ENCODE measurements at places on chromosomes 7 and 10. TPM values are rescaled to one million over a fixed set of nuclear protein-coding genes. Genes with fewer than 3 reads are reported as not detected.

ZNF248 gene
- total RNA-seq = 18.2 TPM

LIPN gene
- not detected for total RNA-seq

FANK1 gene
- total RNA-seq = not detected

DNA sequence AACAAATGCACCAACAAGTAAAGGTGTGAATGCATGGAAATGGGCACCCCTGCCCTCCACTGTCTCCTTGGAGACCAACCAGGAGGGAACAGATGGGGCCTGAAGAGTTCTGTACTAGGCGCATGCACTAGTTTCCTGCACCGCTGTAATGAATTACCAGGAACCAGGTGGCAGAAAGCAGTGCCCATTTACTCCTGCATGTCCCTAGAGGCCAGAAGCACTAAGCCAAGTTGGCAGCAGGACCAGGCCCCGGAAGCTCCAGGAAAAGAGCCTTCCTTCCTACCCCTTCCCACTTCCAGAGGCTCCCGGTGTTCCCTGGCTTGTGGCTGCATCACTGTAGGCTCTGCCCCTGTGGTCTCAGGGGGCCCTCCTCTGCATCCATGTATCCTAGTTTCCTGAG lies 237.5 kb upstream of the PPP2R2D start:
- no peaks in the 10 kb centered on the region for H3K36me3 ChIP-seq
- DNase-seq = no peak
- no peak overlapping the region for H3K4me3 ChIP-seq
- no peak overlapping the region for H3K27ac ChIP-seq
- no peaks in the 10 kb centered on the region for H3K4me1 ChIP-seq
- no peaks in the 10 kb centered on the region for H3K27me3 ChIP-seq

- H3K27me3 ChIP-seq = no peaks in the 10 kb centered on the region
- no peaks in the 10 kb centered on the region for H3K36me3 ChIP-seq
- peak; percentile 22 for DNase-seq
- H3K27ac ChIP-seq = no peak overlapping the region
- peaks cover 9% of the 10 kb centered on the region for H3K4me1 ChIP-seq
Observed at GRCh38 chr7:12294701-12295100, 83.6 kb downstream of the TMEM106B start.

GRCh38 chr10:76301950-76302349 lies 870.5 kb downstream of the LRMDA start:
- no peaks in the 10 kb centered on the region for H3K4me1 ChIP-seq
- H3K36me3 ChIP-seq = no peaks in the 10 kb centered on the region
- H3K27ac ChIP-seq = no peak overlapping the region
- no peak overlapping the region for H3K4me3 ChIP-seq

- H3K4me1 ChIP-seq = peaks cover 19% of the 10 kb centered on the region
- H3K36me3 ChIP-seq = no peaks in the 10 kb centered on the region
- peaks cover 9% of the 10 kb centered on the region for H3K27me3 ChIP-seq
- H3K4me3 ChIP-seq = no peak overlapping the region
- no peak overlapping the region for H3K27ac ChIP-seq
- DNase-seq = no peak
Observed at GRCh38 chr7:100163006-100163531, 4.5 kb upstream of the TRAPPC14 start.

DNA sequence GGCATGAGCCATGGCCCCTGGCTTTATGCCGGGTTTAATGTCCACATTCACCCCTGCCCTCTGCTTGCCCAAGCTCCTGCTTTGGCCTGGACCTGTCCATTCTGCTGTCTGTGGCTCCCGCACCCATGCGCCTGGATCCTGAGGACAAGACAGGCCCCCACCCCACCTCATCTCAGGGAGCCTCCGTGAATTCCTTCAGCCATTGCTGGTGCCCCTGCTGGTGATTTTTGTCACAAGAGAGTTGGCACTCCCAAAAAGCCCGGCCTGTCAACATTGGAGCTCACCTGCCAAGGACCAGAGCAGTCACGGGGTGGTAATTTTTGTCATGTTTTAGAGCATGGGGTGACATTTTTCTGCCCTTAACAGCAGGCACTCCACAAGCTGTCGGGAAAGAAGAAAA lies 127.5 kb upstream of the PLXNA4 start:
- DNase-seq = no peak
- no peaks in the 10 kb centered on the region for H3K4me1 ChIP-seq
- no peak overlapping the region for H3K4me3 ChIP-seq
- H3K27me3 ChIP-seq = no peaks in the 10 kb centered on the region
- no peak overlapping the region for H3K27ac ChIP-seq

- H3K4me1 ChIP-seq = no peaks in the 10 kb centered on the region
- H3K27ac ChIP-seq = no peak overlapping the region
- H3K27me3 ChIP-seq = no peaks in the 10 kb centered on the region
- DNase-seq = no peak
Observed at GRCh38 chr7:84025332-84025927, 169.2 kb downstream of the SEMA3A start.

DNA sequence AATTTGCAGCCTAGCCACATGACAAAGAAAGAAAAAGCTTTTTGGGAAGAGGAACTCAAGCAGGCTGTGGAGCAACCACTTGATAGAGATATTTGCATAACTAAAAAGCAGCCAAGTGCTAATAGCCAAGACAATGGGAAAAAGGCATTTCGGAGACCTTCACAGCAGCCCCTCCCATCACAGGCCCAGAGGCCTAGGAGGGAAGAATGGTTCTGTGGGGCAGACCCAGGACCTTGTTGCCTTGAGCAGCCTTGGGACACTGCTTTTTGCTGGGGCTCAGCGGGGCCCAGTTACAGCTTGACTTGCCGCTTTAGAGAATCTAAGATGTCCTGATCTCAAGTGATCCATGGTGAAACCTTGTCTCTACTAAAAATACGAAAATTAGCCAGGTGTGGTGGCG lies 38.5 kb downstream of the FAM149B1 start:
- no peak overlapping the region for H3K4me3 ChIP-seq
- DNase-seq = no peak
- no peak overlapping the region for H3K27ac ChIP-seq
- no peaks in the 10 kb centered on the region for H3K27me3 ChIP-seq

DNA sequence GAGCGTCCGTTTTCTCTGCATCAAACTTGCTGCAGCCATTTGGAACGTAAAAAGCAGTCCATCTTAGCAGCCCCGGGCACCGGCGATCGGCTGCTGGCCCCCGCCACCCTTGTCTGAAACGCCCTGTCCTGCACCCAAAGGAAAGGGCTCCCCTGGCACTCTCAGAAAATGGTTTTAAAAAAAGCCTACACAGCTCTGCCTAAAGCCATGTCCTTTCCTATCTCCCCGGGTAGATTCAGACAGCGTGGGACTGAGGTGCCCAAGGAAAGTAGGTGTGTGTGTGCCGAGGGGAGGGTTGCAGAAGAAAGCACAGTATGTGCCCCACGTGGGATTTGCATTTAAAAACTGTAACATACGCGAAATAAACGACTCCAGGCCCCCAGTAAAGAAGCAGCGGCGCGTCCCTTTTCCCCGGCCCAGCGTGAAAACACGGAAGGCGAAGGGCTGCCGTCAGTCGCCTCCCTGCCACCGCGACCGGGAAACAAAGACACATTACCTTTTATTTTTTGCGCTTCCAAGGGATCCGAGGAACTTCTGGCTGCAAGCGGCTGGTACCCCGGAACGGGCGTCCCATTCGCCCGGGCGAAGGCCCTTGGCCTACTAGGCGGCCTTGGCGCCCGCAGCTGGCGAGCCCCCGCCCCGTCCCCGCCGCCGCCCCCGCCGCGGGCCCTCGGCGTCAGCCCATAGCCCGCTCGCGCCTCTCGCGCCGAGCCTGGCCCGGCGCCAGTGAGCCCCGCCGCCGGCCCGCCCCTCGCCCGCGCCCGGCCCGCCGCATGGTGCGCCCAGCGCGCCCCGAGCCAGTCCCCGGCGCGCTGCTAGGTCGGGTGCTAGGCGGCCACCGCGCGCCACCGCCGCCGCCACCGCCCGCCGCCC lies 304.6 kb downstream of the PRPF18 start:
- H3K4me3 ChIP-seq = peak overlapping the region; percentile 55
- no peak overlapping the region for H3K27ac ChIP-seq
- no peaks in the 10 kb centered on the region for H3K36me3 ChIP-seq
- peaks cover 19% of the 10 kb centered on the region for H3K4me1 ChIP-seq
- peaks cover 49% of the 10 kb centered on the region for H3K27me3 ChIP-seq

- no peak overlapping the region for H3K27ac ChIP-seq
- H3K36me3 ChIP-seq = no peaks in the 10 kb centered on the region
- no peak for DNase-seq
- H3K4me1 ChIP-seq = peaks cover 29% of the 10 kb centered on the region
Observed at GRCh38 chr7:155510975-155511701, 35.2 kb downstream of the CNPY1 start.

Data from B cell (primary cell).